Stimulated activated CD8-positive, alpha-beta memory T cell treated with anti-CD3 and anti-CD28 coated beads, Interleukin-7, amount 100 ng/mL, for 4 hours (primary cell): ENCODE measurements at places on chromosomes 1 and 21.

DNA sequence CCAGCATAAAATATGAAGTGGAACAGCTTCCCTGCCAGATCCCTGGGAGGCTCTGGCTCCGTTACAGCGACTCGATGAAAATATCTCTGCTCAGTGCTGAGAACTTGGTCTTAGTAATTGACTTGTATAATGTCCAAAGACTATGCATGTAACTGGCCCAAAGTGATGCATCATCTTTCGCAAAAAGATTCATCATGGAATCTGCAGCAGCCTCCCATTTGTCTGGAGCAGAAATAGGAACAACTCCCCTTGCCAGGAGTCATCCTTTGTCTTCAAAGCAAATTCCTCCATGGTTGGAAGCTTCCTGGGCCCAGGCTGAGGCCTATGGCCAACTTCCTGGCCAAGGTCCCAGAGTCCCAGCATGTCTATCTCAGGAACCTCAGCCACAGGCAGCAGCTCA, 16.9 kb upstream of the SLC6A17 start:
- no peak for DNase-seq

DNA sequence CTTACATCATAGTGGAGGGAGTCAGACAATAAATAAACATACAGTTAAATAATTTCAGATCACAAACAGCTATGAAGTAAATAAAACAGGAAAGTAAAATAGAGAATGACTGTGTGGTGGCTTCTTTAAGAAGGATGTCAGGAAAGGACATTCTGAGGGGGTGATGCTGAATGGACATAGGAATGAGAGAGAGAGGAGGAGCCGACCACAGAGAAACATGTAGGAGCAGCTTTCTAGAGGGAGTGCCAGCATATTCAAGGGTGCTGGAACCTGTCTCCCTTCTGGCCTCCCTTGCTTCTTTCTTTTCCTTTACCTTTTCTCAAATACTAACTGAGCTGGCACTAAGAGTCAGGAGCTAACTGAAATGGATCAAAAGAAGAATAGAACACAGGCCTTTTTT, 20.5 kb upstream of the BCL10 start:
- DNase-seq, result no peak

DNA sequence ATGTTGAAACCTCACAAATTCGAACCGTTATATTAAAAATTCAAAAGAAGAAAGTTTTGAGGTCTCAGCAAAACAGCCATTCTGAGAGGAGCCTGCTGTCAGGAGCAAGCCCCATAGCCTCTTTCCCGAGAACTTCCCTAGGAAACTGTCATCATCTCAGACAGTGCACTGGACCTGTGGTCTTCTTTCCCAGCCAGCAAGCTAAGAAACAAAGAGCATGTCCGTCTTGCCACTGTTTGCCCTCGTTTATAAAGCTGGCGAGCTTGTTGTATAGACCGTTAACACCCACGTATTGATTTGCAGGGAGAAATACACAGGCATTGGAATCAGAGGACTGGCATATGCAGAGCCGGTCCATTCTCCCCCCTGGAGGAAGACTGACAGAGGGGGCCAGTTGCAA, 407.0 kb downstream of the NPHP4 start:
- DNase-seq, result no peak

DNA sequence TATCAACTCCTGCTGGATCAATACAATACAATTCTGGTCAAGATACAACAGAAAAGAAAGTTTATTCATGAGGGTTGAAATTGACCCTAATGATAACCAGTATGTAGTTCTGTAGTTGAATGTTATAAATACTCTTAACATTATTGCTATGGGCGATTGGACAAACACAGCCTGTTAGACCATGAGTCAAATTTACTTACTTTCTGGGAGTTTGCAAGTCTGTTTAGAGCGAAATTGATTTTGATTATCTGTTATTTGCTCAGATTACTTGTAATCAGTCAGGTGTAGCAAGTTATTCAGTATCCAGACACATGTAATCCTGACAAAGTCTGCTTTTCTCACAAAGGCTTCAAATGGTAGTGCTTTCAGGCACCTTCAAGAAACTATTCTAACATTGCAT, 216.6 kb upstream of the B3GALT2 start:
- no peak for DNase-seq

DNA sequence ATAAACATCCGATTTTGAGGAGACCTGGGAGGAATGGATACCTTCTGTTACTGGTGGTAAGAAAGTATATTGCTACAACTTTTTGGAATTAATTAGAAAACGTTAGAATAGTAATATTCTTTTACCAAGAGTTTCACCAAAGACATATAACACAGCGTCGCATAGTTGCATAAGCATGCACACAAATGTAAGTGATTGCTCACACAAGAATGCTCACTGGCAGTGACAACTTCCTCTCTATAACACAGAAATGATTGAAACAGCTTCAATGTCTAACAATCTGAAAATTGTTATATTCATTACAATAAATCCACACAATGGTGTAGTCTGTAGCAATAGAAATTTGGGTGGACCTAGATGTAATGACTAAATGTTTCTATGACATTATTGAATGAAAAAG, 998.6 kb downstream of the TTLL7 start:
- DNase-seq, result no peak

DNA sequence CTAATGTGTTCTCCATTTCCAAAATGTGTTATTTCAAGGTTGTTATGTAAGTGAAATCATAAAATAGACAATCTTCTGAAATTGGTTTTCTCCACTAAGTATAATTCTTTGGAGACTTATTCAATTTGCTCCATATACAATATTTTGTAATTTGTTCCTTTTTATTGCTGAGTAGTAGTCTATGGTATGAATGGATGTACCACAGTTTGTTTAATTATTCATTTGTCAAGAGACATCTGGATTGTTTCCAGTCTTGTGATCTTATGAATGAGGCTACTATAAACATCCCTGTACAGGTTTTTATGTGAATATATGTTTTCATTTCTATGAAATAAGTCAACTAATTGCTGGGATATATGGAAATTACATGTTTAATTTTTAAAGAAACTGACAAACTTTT, 652.6 kb upstream of the PLXNA2 start:
- DNase-seq, result no peak

DNA sequence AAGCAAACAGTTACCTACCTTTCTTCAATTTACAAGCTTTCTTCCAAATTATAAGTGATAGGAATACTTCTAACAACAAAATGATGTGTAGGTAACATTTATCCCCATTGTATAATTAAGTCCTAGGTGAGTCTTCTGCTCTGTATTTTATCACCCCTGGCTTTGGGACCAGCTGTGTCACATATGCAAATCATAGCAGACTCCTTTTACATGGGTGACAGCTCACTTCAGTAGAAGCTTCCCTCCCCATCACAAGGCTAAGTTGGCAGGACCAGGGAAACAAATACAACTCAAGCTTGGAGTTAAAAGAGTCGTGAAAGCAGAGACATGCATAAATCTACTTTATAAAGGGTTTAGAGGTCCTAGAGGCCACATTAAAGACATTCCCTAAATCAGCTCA, 121.1 kb upstream of the RUNX1 start:
- DNase-seq, result no peak

DNA sequence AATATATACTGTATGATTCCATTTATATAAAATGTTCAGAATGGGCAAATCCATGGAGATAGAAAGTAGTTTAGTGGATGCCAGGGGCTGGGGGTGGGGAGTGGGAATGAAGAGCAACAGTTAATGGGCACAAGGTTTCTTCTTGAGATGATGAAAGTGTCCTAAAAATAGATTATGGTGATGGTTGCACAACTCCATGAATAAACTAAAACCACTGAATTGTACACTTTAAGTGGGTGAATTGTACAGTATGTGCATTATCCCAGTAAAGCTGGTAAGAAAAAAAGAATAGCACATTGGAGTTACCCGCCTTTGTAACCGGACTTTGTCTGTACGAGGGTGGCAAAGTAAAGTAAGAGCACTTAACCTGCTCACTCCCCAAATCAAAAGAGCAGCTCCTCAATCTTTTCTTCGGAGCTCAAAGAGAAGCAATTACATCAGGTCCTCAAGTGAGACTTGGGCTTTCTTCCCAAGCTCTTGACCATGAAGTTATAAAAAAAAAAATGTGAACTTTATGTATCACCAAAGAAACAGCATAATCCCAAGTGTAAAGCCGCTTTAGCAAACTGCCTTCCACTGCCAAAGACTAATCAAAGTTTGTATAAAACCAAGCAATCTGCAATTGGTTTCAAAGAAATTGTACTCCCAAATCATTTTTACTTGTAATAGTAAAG, 32.1 kb downstream of the ALDH9A1 start:
- no peak for DNase-seq
